Neural progenitor cell (in vitro differentiated cells): ENCODE measurements at places on chromosomes 7 and 10.

GRCh38 chr7:146722986-146723385 is 606.4 kb downstream of the CNTNAP2 start:
- no peaks in the 10 kb centered on the region for H3K27me3 ChIP-seq
- H3K36me3 ChIP-seq, result no peaks in the 10 kb centered on the region
- no peak overlapping the region for H3K27ac ChIP-seq
- no peak for DNase-seq

DNA sequence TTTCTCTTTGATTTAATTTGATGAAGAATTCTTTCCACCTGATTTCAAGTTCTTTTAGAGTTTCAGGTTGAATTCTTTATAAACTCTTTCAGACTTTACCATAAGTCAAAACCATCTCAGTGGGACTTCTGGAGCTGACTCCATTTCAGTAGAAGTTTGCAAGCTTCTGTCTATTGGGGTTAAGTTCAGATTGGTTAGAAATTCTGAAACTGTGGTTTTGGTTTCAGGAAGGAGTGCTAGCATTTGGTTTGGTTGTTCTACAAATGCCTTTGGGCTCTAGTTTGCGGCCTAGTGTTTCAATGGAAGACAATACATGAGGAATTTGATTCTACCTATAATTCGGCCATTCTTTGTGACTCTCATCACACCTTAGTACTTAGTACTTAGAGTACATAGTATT is 176.8 kb upstream of the RHOBTB1 start:
- H3K36me3 ChIP-seq, result no peaks in the 10 kb centered on the region
- H3K4me3 ChIP-seq, result no peak overlapping the region
- no peaks in the 10 kb centered on the region for H3K4me1 ChIP-seq
- DNase-seq, result no peak
- H3K27me3 ChIP-seq, result no peaks in the 10 kb centered on the region

DNA sequence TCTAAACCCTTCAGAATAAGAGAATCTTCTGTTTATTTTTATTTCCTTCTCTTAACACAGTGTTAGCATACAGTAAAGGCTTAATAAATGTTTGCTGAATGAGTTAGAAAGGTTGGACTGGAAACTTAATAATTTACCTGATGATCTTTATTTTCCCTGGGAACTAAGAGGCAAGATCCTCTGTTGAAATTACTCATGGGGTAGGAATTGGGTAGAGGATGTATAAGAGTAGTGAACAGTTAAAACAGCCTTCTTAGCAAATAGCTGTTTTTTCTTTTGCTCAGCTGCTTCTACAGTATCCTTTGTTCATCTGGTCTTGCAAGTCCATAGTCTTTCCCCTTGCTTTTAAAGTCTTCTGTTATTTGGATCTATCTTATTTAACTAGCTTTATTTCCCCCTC is 80.0 kb downstream of the AKAP9 start:
- no peak overlapping the region for H3K27ac ChIP-seq
- no peaks in the 10 kb centered on the region for H3K27me3 ChIP-seq
- no peak overlapping the region for H3K4me3 ChIP-seq

GRCh38 chr7:29196191-29196590 is 1.6 kb downstream of the CHN2 start:
- peaks cover 6% of the 10 kb centered on the region for H3K4me1 ChIP-seq
- peaks cover 73% of the 10 kb centered on the region for H3K27me3 ChIP-seq
- no peak overlapping the region for H3K27ac ChIP-seq
- H3K4me3 ChIP-seq, result no peak overlapping the region
